Gastrocnemius medialis (tissue), 4 donors: ENCODE measurements at places on chromosomes 11 and 22.
A peak's percentile ranks its signal among the peaks of the same experiment; 100 is the strongest.

GRCh38 chr11:20600551-20600950, 1.1 kb downstream of the SLC6A5 start:
- no peak overlapping the region for H3K4me3 ChIP-seq
- no peaks in the 10 kb centered on the region for H3K36me3 ChIP-seq
- H3K27me3 ChIP-seq: peaks cover 96% of the 10 kb centered on the region
- H3K27ac ChIP-seq: no peak overlapping the region
- no peak for DNase-seq
- H3K4me1 ChIP-seq: no peaks in the 10 kb centered on the region

- H3K36me3 ChIP-seq: peaks cover 12% of the 10 kb centered on the region
- H3K27me3 ChIP-seq: no peaks in the 10 kb centered on the region
- no peak overlapping the region for H3K27ac ChIP-seq
- no peaks in the 10 kb centered on the region for H3K4me1 ChIP-seq
- no peak overlapping the region for H3K4me3 ChIP-seq
Measured at GRCh38 chr11:44072757-44073658, 6.9 kb downstream of the ACCS start.

GRCh38 chr11:79708319-79708932, 267.6 kb upstream of the TENM4 start:
- H3K27me3 ChIP-seq: no peaks in the 10 kb centered on the region
- H3K36me3 ChIP-seq: no peaks in the 10 kb centered on the region
- H3K4me1 ChIP-seq: no peaks in the 10 kb centered on the region
- H3K27ac ChIP-seq: no peak overlapping the region

DNA sequence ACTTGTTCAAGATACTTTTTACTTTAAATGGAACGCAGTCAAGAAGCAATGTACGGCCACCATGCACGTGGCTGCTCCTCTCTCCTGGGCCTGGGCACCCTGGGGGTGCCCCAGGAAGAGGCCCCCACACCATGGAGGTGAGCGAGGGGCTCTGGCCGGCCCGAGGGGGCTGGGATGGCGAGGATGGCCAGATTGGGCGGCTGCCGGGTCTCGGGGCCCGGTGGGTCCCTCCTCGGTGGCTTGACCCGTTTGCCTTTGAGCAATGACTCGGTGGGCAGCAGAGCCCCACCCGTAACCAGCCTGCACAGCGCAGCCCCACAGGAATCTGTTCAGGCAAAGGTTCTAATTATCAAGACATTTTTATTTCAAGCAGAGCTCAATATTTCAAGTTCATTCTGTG, 167.4 kb downstream of the BRD1 start:
- H3K36me3 ChIP-seq: no peaks in the 10 kb centered on the region
- H3K4me3 ChIP-seq: no peak overlapping the region
- no peak for DNase-seq
- H3K27me3 ChIP-seq: peaks cover 4% of the 10 kb centered on the region

GRCh38 chr11:134562196-134562595, 150.2 kb upstream of the B3GAT1 start:
- no peak overlapping the region for H3K27ac ChIP-seq
- H3K4me1 ChIP-seq: no peaks in the 10 kb centered on the region
- no peaks in the 10 kb centered on the region for H3K27me3 ChIP-seq
- no peak for DNase-seq
- no peak overlapping the region for H3K4me3 ChIP-seq

GRCh38 chr22:35891442-35891841, 137.2 kb downstream of the RBFOX2 start:
- no peak for DNase-seq
- H3K36me3 ChIP-seq: no peaks in the 10 kb centered on the region
- no peak overlapping the region for H3K4me3 ChIP-seq
- H3K4me1 ChIP-seq: peaks cover 76% of the 10 kb centered on the region
- H3K27ac ChIP-seq: peak overlapping the region; percentile 79
- H3K27me3 ChIP-seq: no peaks in the 10 kb centered on the region
